ENCODE measurements at places on chromosomes 5 and 9.

DNA sequence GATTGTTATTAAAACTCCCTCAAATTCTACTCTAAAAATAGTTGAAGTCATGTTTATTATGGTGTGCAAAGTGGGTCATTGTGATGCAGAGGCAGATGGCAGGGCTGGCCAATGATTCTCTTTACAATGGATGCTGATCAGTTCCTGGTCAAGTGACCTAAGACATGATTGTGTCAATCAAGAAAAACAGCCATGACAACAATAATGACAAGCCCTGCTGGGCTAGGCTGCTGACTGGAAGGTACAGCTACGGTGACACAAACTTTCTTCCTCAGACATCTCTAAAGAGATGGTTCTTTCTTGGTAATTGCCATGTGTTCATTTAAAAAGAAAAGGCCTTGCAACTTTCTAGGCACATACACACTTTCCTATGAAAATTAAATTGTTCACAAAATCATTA, 3.6 kb downstream of the SLC24A2 start:
- H3K27ac ChIP-seq, result no peak overlapping the region
- no peak overlapping the region for H3K4me3 ChIP-seq
- no peak for DNase-seq
- H3K4me1 ChIP-seq, result no peaks in the 10 kb centered on the region

DNA sequence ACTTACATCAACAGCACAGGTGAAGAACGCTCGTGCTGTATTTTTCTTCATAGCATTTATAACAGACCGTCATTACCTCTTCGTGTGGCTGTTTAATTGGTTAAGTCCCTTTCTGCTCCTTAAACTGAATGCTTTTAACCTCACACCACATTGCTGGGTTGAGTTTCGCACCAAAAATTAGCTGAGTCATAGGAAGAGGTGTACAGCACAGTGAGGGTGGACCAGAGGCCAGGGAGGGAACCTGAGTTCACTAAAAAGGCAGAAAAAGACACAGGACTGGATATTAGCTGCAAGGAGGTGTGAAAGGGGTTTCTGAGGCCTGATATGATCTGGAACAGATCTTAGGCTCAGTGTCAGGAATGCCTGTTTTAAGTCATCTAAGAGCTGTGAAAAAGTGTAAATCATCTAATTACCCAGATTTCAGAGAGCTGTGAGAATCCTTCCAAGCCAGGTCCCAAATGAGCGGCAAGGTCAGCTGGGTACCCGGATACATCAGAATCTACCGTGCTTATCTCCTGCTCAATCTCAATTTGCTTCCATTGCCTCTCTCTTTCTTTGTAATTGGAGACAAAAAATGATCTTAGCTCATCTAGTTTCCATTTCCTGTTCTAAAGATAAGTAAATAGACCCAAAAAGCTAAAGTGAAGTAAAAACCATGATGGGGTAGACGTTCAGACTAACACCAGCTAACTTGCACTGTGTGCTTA, 7.1 kb upstream of the CFAP90 start:
- no peaks in the 10 kb centered on the region for H3K27me3 ChIP-seq
- no peak overlapping the region for H3K4me3 ChIP-seq
- peaks cover 32% of the 10 kb centered on the region for H3K36me3 ChIP-seq
- H3K27ac ChIP-seq, result no peak overlapping the region
- DNase-seq, result no peak

GRCh38 chr9:107467416-107467815, 22.2 kb downstream of the KLF4 start:
- no peaks in the 10 kb centered on the region for H3K27me3 ChIP-seq
- H3K27ac ChIP-seq, result no peak overlapping the region
- H3K4me3 ChIP-seq, result no peak overlapping the region

GRCh38 chr9:123998970-123999621, 12.5 kb upstream of the LHX2 start:
- DNase-seq, result no peak
- H3K4me1 ChIP-seq, result no peaks in the 10 kb centered on the region
- no peaks in the 10 kb centered on the region for H3K36me3 ChIP-seq
- peaks cover 88% of the 10 kb centered on the region for H3K27me3 ChIP-seq
- H3K27ac ChIP-seq, result no peak overlapping the region
- H3K4me3 ChIP-seq, result peak overlapping the region; percentile 43

- peaks cover 45% of the 10 kb centered on the region for H3K4me1 ChIP-seq
- no peaks in the 10 kb centered on the region for H3K36me3 ChIP-seq
- H3K4me3 ChIP-seq, result no peak overlapping the region
- no peaks in the 10 kb centered on the region for H3K27me3 ChIP-seq
These were observed 185.7 kb upstream of the IL12B start for GRCh38 chr5:159515909-159516415.

DNA sequence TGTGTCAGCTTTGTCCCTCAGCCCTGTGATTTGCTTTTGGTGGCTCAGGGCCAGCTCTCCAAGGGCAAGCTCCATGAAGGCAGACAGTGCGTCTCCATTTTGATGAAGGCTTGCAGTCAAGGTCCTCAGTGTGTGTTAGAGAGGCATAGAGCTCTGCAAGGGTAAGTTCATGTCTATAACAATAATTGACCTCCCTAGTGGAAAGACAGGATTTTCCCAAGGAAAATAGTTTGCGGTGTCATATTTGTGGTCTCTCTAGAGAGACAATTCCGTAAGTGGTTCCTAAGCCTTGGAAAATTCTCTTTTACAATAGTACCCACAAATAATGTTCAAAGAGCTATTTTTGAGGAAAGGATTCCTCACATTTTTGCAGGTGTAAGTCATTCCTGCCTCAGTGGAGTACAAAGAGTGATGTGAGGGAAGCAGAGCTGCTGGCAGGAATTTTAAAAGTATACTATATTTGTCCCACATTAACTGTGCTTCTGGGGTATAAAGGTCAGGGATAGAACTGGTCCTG, 40.2 kb downstream of the SLC1A3 start:
- H3K27me3 ChIP-seq, result no peaks in the 10 kb centered on the region
- no peaks in the 10 kb centered on the region for H3K4me1 ChIP-seq
- DNase-seq, result no peak
- H3K4me3 ChIP-seq, result no peak overlapping the region
- H3K27ac ChIP-seq, result no peak overlapping the region

Data from PC-3 (cell line).